ENCODE measurements at places on chromosomes 1 and 21.

DNA sequence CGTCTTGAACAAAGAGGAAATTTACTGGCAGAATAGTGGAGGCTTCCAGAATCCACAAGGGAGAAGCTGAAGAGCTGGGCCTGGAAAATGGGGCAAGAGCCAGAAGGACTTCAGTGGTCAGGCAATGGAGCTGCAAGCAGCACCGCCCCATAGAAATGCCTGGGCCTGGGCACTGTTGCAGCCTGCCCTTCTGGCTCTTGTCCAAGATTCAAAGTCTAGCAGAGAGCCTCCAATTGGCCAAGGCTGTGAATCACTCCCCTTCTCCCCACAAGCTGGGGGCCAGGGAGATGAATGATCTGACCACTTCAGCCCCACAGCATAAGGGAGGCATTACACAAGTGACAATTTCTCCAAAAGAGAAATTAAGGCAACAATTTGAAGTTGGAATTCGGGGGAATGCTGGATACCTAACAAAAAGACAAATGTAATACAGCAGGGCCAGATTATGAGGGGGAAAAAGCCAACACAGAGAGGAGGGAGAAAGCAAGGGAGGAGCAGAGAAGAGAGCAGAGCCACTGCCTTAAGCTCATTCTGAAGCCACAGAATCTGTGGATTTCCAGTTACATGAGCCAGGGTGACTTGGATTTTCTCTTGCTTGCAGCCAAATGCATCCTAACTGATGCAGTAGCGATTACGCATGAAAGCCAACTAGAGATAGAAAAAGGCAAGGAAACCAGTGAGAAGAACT lies 80.3 kb downstream of the LRIG2 start:
- DNase-seq = peak; percentile 41

GRCh38 chr1:234208791-234209190 lies 164.5 kb upstream of the COA6 start:
- no peak for DNase-seq

DNA sequence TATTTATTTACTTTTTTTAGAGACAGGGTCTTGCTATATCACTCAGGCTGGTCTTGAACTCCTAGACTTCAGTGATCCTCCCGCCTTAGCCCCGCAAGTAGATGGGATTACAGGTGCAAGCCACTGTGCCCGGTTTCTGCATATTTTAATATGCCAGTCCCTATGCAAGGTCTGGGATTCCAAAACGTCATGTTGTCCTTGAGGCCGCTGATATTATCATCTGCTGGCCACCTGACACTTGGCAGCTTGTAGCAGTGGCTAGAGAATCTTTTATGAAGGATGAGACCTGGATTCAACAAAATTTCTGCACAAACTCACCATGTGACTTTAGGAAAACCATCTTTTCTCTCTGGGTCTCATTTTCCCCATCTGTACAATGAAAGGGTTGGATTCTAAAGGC lies 32.9 kb upstream of the OSBPL9 start:
- no peak for DNase-seq

- DNase-seq = no peak
These were observed 425.6 kb downstream of the RWDD3 start for GRCh38 chr1:95659588-95659987.

GRCh38 chr1:24586970-24587820 lies 31.3 kb downstream of the NCMAP start:
- peak; percentile 54 for DNase-seq

DNA sequence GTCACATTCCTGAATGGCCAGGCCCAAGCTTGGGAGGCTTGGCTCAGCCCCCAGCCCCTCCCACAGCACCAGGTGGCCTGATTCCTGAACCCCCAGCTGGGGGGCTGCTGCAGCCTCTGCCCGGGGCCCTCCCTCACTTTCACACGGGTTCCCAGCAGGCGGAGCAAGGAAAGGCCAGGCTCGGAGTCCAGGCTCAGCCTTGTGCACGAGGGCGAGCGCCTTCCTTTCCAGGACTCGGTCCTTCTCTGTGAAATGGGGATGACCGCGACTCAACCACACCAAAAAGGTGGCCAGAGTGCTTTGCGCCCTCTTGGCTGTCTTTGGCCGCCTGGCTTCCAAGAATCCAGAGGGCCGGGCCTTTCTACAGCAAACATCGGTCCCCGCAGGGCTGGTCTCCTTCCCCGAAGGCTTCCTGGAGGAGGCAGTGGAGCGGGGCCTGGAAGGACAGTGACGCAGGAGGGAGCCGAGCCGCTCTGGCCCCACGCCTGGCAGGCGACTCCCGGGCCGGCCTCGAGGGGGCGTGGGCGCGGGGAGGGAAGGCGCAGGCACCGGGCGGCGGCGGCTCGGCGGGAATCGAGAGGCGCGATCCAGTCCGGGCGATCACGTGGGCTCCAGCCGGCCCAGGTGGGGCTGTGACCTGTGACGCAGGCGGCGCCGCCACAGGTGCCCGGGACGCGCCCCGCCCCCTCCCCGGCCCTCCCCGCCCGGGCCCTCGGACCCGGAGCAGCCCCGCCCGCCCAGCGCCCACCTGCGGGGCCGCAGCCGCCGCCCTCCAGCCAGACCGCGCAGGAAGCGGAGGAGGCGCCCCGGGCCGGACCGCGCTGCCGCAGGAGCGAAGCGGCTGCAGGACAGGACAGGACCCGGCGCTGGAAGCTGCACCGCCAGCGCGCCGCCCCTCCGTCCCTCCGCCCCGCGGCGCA lies at the start of gene ARHGEF16:
Gene ARHGEF16, plus strand, starts transcription at position 775 of the 920 bp plus-strand sequence. CDS start 8,420 bp downstream, outside the sequence.
- DNase-seq = no peak

DNA sequence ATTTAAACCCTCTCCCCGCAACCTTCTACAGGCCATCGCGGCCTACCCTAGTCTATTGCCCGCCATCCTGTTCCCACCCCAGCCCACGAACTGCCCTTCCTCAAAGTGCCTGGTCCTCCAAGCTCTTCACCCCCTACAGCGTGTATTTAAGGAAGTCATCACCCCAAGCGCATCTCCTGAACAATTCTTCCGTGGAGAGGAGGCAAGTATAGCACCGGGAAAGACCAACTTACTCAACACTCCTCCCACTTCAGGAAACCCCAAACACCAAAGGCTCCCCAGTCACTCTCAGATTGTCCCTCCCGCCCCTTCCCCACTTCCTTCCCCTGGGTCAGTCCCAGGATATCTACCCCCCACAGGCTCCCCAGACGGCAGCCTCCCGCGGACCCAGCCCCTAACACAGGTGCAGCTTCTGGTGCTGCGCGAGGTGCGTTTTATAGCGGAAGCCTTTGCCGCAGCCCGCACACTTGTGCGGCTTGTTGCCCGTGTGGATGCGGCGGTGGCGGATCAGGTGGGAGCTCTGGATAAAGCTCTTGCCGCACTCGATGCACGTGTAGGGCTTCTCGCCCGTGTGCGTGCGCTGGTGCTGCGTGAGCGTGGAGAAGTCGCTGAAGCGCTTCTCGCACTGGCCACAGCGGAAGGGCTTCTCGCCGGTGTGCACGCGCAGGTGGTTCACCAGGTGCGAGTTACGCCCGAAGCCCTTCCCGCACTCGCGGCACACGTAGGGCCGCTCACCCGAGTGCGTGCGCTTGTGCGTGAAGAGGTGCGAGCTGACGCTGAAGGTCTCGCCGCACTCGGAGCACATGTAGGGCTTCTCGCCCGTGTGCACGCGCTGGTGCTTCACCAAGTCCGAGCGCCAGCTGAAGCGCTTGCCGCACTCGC lies 25.5 kb downstream of the ZNF697 start:
- no peak for DNase-seq

DNA sequence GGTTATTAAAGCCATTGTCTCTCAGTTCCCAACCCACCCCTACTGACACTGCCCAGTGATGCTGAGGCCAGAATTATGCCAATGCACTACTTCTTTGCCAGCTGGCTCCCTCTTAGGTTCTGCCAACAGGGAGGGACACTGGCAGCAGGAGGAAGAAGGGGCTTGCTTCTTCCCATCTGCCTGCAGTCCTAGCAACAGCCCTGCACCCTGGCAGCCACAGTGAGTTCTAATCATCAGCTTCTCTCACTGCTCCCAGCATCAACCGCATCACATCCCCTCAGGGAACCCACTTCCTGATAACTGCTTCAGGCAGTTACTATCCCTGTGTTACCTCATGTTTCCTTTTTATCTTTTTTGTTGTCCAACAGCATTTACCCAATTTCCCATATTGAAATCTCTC lies 86.2 kb downstream of the UBR4 start:
- no peak for DNase-seq

DNA sequence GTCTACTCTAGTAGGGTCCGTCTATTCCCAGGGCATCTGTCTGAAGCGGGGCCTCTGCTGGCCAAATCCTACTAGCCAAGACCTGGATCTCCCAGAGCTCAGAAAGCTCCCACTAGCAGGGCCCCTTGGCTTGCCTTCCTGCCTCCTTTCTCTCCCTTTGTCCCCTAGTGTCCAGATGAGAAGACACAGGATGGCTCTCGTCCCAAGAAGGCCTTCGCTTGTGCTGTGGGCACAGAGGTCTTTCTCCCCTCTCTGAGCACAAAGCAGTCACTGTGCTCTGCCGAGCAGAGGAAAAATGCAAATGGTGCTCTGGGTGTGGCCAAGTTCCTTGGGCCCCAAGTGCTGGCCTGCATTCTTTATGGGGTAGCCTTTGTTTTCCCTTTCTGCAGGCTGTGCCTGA lies 13.0 kb upstream of the GPR137B start:
- DNase-seq = no peak

GRCh38 chr1:235397733-235398132 lies 30.5 kb downstream of the TBCE start:
- peak; percentile 95 for DNase-seq

DNA sequence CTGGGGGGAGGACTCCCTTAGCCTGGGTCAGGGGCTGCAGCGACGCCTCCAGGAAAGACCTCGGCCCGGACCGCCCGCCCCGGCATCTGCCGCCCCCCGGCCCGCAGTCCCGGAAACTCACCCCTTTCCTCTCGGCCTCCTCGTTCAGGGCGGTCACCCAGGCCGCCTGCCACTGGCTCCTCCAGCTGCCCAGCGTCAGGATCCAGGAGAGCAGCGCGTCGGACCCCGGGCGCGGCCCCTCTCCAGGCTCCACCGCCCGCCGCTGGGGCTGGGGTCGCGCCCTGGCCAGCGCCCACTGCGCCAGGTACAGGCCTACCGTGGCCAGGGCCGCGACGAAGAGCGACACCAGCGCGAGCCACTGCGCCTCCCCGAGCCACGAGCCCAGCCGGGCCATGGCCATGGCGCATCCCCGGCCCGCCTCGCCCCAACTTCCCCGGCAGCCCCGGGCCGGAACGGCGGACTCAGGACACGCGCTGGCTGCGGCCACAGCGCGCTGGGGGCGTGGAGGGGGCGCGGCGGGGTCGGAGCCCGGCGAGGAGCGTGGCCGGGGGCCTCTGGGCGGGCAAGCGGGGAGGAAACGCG lies 478 bp downstream of the C2CD2 start:
- DNase-seq = no peak

GRCh38 chr1:219138747-219139146 lies 34.9 kb upstream of the LYPLAL1 start:
- no peak for DNase-seq

GRCh38 chr1:229883504-229884200 lies 183.4 kb upstream of the GALNT2 start:
- no peak for DNase-seq

GRCh38 chr1:78619032-78619431 lies 1.2 kb upstream of the IFI44L start:
- no peak for DNase-seq

GRCh38 chr1:192557841-192558595 lies 17.6 kb upstream of the RGS1 start:
- peak; percentile 70 for DNase-seq

GRCh38 chr21:38474124-38474523 lies 24.2 kb downstream of the ERG start:
- no peak for DNase-seq

DNA sequence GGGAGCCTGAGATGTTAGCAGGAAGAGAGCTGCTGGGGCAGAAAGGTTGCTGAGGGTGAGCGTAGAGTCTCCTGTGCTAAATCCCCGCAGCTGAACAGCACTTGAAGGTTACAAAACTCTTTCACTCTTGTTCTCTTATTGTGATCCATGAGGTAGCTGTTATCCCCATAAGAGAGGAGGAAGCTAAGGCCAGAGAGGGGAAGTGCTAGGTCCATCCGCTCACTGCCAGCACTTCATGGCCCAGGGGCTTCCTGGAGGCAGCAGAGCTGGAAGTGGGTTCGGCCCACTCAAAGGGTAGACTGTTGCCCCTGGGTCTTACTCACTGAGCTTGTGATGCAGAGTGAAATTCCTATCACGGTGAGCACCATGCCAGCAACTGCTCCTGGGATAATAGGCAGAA lies 5.6 kb downstream of the TMEM234 start:
- DNase-seq = no peak

GRCh38 chr1:19042675-19043578 lies 86.5 kb upstream of the IFFO2 start:
- no peak for DNase-seq

DNA sequence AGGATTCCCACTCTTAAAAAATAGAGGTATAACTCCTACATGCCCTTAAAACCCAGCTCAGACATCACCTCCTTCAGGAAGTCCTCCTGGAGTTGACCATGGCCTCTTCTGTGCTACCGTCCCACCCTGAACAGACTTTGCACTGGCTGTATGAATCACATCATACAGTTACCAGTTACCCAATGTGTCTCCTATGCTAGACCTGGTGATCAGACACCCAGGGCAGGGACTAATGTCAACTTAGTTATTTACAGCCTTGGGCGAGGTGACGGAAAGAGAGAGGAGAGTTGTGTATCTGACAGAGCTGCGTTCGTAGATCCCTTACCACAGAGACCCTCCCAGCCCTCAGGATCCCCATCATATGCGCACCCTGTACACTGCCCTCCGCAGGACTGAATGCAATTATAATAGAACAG lies 72.7 kb downstream of the SLC66A1 start:
- DNase-seq = no peak

- peak; percentile 6 for DNase-seq
These were observed 12.3 kb upstream of the NFASC start for GRCh38 chr1:204858363-204858821.

DNA sequence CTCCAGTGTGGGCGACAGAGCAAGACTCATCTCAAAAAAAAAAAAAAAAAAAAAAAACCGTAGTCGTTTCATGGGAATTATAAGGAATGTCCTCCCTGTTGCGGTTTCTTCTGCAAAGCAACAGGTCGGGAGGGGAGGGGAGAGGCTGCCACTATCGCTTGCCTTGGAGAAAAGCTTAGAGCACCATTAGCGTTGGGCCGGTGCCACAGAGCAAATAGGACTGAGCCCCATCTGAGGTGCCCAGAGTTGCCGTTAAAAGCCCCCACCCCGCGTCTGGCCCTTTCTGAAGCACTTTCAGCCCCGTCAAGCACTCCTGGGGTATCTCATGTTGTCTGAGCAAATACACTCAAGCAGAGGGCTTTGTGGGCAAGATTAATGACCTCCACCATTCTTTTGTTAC lies 2.2 kb downstream of the RIPPLY3 start:
- no peak for DNase-seq

- DNase-seq = no peak
These were observed 13.7 kb upstream of the ACADM start for GRCh38 chr1:75710832-75711231.

- DNase-seq = no peak
These were observed 77.1 kb upstream of the TNR start for GRCh38 chr1:175820456-175821025.

Data from LHCN-M2 (cell line).